Heart right ventricle (tissue), 16 donors: ENCODE measurements at places on chromosomes 1 and 21. TPM values are rescaled to one million over a fixed set of nuclear protein-coding genes. Genes with fewer than 3 reads are reported as not detected.
A peak's percentile ranks its signal among the peaks of the same experiment; 100 is the strongest.

NLRP3 gene
- total RNA-seq: 1.7 TPM

DNA sequence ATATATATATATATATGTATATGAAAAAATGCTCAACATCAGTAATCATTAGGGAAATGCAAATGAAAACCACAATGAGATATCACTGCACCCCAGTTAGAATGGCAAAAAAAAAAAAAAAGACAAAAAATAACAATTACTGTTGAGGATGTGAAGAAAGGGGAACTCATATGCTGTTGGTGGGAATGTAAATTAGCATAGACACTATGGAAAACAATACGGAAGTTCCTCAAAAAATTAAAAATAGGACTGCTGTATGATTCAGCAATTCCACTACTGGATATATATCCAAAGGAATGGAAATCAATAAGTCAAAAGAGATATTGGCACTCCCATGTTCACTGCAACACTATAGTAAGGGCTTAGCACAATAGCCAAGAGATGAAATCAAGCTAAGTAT lies 41.5 kb upstream of the CTBS start:
- no peak overlapping the region for H3K27ac ChIP-seq
- H3K27me3 ChIP-seq: no peaks in the 10 kb centered on the region
- H3K4me3 ChIP-seq: no peak overlapping the region
- no peaks in the 10 kb centered on the region for H3K4me1 ChIP-seq
- H3K36me3 ChIP-seq: no peaks in the 10 kb centered on the region

- H3K27me3 ChIP-seq: no peaks in the 10 kb centered on the region
- peaks cover 30% of the 10 kb centered on the region for H3K4me1 ChIP-seq
- no peak overlapping the region for H3K27ac ChIP-seq
These were observed 103.0 kb downstream of the KIAA0319L start for GRCh38 chr1:35454176-35454575.

DNA sequence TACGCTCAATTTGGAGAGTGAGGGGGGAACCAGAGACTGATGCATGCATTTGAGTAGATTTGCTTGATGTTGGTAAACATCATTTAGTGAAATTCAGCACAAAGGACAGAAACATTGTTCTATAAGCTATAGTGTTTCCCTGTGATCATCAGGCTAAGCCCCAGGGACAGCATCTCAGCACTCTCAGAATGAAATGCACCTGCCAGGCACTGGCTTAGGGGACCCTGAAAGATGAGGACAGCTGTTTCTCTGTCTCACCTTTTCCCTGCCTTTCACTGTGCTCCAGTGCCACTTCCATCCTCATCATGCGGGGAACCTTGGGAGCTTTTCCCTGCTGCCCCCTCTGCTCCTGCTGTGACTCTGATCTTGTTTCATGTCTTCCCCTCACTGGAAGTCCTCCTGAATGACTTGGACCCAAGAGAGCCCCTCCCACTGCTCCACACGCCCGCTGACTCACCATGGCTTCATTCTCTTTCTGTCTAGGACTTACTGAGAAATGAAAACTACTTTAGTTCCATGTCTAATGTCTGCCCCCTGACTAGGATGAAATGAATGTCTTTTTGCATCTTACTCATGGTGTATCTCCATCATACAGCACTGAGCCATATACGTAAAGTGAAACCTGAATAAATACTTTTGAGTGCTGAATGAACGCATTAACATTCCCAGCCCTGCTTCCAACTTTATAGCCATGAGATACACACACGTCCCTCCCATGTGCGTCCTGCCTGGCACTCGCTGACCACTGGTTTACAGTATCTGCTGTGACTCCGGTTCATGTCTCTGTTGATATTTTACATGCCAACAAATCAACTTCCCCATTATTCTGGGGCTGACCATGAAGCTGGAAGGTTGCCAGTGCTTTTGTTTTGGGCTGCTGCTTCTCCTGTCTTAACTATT lies 182.0 kb downstream of the PCP4 start:
- H3K27me3 ChIP-seq: no peaks in the 10 kb centered on the region
- no peak overlapping the region for H3K4me3 ChIP-seq
- no peaks in the 10 kb centered on the region for H3K36me3 ChIP-seq
- peaks cover 14% of the 10 kb centered on the region for H3K4me1 ChIP-seq

GRCh38 chr1:10835822-10836421 lies 39.5 kb upstream of the CASZ1 start:
- DNase-seq: peak; percentile 44
- no peak overlapping the region for H3K4me3 ChIP-seq
- no peaks in the 10 kb centered on the region for H3K36me3 ChIP-seq
- peaks cover 64% of the 10 kb centered on the region for H3K27me3 ChIP-seq
- no peak overlapping the region for H3K27ac ChIP-seq
- H3K4me1 ChIP-seq: no peaks in the 10 kb centered on the region

DNA sequence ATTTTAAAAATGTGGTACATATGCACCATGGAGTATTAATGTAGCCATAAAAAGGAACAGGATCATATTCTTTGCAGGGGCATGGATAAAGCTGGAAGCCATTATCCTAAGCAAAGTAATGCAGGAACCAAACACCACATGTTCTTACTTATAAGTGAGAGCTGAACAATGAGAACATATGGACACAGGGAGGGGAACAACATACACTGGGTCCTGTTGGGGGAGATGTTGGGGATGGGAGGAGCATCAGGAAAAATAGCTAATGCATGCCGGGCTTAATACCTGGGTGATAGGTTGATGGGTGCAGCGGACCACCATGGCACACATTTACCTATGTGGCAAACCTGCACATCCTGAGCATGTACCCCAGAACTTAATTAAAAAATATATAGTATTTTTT lies 352.5 kb upstream of the KAZN start:
- H3K27me3 ChIP-seq: no peaks in the 10 kb centered on the region
- no peak overlapping the region for H3K4me3 ChIP-seq
- no peaks in the 10 kb centered on the region for H3K36me3 ChIP-seq
